ENCODE measurements at places on chromosomes 7 and 10.

GRCh38 chr10:133396035-133396624 is 2.2 kb downstream of the MTG1 start:
- DNase-seq, result no peak

DNA sequence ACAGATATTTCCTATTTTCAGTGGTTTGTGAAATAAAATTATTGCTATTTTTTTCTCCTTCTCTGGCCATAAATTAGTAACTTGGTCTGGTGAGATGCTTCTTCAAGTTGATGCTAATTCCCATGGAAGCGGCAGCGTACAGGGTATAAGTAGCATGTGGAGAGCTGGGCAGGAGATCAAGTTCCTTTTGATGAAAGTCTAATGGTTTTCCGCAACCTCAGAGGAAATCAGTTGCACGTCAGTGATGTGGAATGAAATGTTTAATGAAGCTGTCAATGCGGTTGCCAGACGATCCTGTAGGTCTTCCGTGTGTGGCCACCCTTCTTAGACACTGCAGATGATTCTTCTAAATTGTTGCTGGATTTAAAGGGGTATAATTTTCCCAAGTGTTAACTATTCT is 236.4 kb upstream of the GRM3 start:
- DNase-seq, result no peak

DNA sequence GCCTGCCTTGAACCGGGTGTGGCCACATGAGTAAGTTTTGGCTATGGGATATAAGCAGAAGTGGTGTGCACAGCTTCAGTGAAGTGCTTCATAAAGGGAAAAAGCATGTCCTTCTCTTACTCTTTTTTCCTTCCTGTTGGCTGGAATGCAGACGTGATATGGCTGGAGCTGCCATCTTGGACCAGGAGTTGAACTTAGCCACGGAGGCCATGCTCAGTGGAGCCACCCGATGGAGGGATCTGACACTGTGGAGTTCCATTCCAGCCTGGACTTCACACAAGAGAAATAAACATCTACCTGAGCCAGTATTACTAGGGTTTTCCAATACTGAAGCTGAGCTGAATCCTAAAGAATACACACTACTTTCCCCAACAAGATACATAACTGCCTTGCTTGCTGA is 52.3 kb downstream of the CCDC3 start:
- no peak for DNase-seq

- no peak for DNase-seq
Measured at GRCh38 chr7:120587243-120587642, 270.7 kb downstream of the TSPAN12 start.

GRCh38 chr7:98249106-98249505 is 2.9 kb downstream of the TECPR1 start:
- DNase-seq, result no peak

DNA sequence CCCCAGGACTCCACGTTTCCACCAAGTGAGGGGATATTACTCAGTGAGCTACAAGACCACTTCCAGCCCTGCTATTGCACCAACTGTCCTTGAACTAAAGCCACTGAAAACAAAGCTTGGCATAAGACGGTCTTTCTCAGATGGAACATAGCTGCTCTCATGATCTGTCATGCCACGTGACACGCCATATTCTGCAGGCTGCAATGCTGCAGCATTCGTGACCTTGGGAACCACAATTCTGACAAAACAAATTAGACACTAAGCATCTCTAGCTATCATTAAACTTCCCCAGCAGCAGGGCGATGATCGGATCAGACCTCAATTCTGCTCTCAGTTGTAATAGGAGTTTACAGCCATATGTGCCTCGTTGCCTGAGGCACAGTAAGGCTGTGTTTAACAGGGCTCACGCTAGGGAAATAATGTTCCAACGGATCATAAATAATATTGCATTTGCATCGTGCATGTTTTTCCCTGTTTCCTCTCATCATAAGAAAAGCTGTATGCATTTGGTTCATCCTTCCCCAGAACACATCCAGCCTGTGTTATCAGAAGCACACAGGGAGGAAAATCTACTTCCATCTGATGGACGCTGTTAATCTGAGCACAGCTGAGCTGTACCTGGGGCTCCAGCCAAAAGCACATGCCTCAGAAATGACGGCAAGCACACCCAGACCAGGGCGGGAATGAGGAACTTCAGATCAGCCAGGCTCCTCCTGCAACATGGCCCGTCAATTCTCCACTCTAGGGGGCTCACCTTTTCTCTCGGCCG is 38.6 kb upstream of the CNPY1 start:
- DNase-seq, result no peak

DNA sequence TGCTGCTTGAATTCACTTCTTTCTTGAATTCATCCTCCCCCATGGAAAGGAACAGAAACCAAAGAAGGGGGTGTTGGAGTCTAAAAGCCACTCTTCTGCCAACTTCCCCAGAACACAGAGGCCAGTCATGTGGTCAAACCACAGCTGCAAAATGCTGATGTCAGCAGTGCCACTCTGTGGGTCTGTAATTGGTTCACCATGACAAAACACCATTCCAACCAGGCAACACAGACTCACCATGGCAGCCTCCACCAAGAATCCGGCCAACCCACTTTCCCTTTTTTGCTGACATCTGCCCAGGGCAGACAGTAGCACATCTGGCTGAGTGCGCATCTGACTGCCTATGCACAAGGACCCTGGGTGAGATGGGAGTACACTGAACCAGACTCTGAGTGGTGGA is 16.8 kb downstream of the OSBPL3 start:
- peak; percentile 24 for DNase-seq

DNA sequence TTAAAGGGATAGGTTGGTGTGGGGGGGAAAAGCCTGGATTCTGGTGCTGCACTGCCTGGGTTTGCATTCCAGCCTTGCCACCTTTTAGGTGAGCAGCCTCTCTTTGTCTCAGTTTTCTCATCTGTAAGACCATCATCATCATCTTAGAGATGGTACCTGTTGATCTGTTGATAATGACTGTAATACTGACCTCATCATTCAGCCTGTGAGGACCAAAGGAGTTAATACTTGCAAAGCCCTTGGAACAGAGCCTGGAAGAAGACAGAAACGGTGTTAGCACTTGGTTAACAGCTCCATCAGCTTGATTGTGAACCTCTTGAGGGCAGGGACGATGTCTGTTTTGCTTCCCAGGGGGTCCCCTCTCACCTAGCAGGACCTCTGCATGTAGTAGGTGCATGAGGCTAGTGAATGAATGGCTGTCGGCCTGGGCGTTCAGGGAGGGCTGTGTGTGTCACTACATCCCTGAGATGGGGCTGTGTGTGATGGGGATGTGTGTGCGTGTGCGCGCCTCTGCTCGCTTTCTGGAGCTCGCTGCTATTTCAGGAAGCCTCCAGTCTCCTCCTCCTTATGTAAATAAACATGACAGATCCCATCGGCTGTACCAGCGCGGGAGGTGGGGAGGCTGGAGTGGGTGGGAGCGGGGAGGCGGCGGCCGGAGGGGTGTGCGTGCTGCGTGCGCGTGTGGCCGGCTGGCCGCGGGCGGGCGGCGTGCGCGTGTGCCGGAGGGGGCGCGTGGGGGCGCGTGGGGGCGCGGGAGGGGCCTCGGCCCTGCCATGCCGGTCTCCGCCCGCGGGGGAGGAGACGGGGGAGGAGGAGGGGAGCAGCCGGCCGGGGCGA is 61.2 kb downstream of the NEURL1 start:
- DNase-seq, result peak; percentile 66

DNA sequence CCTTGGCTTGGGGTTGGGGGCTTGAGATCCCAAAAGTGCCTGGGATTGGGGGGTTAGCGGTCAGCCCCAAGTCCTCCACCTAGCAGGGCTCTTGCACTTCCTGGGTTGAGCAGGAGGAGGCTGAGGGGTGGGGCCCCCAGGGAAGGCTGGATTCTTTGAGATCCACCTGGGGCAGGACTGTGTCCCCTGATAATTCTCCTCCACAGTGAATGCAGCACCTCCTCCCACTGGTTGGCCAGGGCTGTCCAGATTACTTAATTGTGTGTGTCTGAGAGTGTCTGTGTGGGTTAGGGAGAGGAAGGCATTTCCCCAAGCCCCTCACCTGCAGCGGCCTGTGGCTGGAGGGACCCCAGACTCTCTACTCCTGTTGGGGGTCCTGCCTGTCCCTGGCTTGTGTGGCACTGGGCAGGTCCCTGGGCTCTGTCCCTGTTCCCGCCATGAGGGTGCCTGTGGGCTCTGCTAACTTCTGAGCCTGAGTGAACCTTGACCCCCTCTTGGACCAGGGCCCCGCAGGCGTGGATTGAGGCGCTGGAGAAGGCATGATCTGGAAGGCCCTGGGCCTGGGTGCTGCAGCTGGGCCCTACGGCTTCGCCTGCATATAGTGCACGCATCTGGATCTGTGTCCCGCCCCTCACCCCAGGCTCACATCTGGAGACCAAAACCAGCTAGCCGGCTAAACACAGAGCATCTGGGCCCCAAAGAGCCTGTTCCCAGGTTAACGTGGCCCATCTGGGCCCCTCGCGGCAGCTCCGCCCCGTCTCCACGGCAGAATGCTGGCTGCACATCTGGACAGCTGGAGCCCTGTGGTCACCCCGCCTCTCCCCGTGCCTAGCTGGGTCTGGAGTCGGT is 10.4 kb downstream of the TMEM270 start:
- no peak for DNase-seq

DNA sequence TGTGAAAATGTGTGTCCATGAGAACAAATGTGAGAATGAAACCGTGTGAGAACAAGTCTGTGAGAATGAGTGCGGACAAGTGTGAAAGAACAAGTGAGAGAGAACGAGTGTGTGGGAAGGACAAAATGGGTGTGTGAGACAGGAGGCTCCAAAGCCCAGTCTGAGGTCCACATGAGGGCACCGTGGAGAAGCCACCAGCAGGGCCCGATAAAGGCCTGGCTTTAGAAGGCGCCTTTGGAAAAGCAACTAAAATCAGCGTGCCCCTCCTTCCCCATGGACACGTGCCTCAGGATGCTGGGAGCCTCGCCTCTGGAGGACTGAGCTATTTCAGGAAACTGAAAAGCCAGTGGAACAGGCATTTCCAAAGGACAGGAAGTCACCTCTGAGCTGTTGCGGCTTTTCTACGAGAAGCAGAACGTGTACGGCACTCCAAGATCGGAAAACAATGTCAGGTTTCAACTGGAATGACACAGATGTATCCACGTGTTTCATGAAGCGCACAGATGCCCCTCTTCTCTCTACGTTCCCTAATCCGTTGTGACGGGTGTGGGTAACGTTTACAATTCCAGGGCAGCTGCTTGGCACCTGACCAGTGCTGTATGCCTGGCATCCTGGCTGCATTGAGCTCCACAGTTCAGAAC is 46.4 kb downstream of the ESYT2 start:
- peak; percentile 78 for DNase-seq

DNA sequence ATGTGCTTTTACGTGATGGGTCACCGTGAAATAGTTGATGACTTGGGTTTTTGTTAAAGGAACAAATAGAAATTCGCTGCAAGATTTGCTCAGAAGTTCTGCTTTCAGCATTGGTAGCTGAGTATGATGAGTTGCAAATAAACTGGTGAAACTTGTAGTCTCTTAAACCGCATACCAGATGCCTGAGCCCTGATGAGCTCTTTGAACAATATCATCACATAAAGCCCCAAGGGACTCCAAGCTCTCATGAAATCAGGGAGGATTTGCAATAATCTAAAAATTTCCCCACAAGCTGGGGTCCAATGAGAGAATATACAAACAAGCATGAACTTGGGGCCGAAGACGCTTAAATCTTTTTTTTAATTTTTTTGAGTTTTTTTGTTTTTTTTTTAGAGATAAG is 312.4 kb downstream of the CALN1 start:
- no peak for DNase-seq

DNA sequence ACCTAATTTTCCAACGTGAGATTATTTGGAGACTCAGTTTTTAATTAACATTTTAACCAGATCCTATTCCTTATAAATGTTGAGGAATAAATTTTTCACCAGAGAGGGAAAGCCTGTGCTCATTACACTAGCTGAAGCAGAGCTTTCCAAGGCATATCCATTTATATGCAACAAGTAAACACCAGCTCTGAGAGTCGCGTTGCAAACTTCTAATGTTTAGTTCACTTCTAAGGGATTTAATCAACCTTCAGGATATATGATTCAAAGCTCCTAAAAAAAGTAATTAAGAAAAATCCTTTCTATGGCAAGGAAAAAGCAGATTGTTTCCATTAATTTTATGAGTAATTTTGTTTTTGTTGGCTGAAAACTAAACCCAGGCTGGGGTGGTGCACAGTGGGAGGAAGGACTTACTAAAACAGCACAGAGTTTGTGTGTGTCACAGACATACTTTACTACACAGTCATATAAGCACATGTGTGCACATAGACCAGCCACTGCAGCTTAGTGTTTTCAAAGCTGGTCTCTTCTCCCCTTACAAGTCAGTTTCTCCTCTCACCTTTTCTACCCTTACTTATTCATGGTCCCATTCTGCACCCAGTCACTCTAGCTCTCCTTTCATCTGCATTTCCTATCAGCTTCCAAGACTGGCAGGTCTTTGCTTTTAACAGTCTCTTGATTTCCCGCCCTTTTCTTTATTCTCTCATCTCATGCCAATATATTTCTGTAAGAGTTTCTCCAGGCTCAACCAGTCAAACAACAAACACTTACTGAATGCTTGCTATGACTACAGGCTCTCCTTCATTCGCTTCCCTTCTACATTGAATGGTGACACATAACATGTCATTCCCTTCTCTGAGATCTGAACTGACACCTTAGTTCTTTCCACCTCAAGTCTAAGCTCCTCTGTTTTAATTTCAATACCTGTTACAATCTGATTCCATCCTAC is 81.1 kb upstream of the FZD1 start:
- peak; percentile 16 for DNase-seq

DNA sequence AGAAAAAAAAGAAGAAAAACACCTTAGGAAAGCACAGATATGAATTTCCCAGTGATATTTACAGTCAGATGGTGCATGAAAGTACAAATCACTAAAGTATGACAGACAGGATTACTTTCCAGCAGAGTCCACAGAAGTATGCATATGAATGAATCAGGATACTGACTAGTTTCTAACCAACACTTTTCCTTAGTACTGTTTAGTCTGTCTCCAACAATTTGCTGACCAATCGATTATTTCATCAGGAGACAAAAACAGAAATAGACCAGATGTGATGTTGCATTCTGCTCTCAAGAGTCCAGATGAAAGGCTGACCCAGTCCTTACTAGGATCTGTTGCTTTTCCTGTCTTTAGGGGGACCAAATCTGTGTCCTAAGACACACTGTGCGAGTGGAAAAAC is 14.6 kb downstream of the SLC35B4 start:
- no peak for DNase-seq

DNA sequence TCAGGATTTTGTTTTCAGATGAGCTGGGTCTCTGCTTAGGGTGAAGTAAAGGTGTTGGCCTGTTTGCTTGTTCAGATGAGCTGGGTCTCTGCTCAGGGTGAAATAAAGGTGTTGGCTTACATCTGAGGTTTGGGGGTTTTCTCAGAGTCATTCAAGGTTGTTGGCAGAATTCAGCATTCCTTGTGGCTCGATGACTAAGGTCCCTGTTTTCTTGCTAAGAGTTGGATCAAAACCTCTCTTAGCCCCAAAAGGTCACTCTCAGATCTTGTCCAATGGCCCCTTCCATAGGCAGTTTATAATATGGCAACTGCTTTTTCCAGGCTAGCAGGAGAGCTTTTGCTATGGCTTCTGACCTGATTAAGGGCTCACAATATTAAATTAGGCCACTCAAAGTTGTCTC is 106.6 kb downstream of the ADAM22 start:
- no peak for DNase-seq
